ENCODE measurements at places on chromosomes 7 and 10. TPM values are rescaled to one million over a fixed set of nuclear protein-coding genes. Genes with fewer than 3 reads are reported as not detected.

SPOCK2 gene
- total RNA-seq: 7.4 TPM

FRMPD2 gene
- 3.4 TPM for total RNA-seq

GRID1 gene
- 2.7 TPM for total RNA-seq

PDZD8 gene
- total RNA-seq: 40.8 TPM

STEAP1B gene
- 0.73 TPM for total RNA-seq

DBF4 gene
- 12.1 TPM for total RNA-seq

GPR158 gene
- total RNA-seq: 0.21 TPM

LSM5 gene
- 48.4 TPM for total RNA-seq

COL13A1 gene
- total RNA-seq: 4.9 TPM

STK31 gene
- total RNA-seq: 2.5 TPM

C10orf105 gene
- 0.34 TPM for total RNA-seq

HECW1 gene
- total RNA-seq: 1.3 TPM

TMEM130 gene
- 1.6 TPM for total RNA-seq

RBM17 gene
- total RNA-seq: 106 TPM

SFMBT2 gene
- 20.3 TPM for total RNA-seq

TAS2R4 gene
- 4.7 TPM for total RNA-seq

SPDYE6 gene
- not detected for total RNA-seq

RBM33 gene
- total RNA-seq: 70.8 TPM

ASB10 gene
- total RNA-seq: not detected

OR2A7 gene
- total RNA-seq: 10.8 TPM

C7orf57 gene
- total RNA-seq: 0.42 TPM

LIPK gene
- not detected for total RNA-seq

RINT1 gene
- total RNA-seq: 17.2 TPM

LFNG gene
- 22.5 TPM for total RNA-seq
